ENCODE measurements at places on chromosomes 7 and 10.

DNA sequence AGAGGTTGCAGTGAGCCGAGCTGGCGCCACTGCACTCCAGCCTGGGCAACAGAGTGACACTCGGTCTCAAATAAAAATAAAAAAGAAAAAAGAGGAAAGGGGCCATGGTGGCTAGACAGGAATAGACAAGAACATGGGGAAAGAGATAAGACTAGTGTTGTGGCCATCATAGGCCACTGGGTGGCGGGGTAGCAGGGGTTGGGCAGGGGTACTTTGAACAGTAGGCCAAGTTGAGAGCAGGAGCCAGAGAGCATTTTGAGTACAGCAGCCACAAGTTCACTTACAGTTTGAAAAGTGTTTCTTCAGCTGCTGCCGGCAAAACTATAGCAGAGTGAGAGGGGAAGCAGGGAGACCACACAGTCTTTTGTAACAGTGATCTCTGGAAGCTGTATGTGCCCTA lies 656.0 kb downstream of the CNTNAP2 start:
- no peak for DNase-seq

DNA sequence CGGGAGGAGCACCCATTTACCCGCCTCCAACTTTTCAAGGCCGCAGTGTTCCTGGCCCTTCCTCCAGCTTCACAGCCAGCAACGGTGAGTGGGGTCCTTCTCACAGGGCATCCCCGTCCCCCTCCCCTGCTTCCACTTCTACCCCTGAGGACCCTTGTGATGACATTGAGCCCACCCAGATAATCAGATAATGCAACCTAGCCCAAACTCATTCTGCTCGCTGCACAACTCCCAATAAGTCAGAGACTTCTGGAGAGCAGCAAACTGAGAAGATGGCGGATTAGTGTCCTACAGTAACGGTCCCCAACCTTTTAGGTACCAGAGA lies 74.5 kb downstream of the OAT start:
- DNase-seq: no peak

DNA sequence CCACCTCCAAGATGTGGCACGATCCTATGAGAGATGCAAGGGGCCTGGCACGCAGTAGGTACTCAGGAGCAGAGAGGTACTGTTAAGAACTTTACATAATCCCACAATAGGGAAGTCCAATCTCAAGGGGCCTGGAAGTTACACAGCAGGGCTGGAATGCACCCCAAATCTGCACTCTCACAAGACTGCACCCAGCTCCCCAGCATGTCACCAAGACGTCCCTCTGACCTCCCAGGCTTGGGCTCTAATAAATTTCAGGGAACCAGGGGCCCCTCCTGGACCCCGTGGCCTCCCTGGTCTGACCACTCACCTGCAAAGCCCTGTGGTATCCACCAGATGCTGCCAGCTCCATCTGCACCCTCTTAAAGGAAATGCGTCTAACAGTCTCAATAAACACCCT lies 94.9 kb downstream of the OAT start:
- DNase-seq: no peak

DNA sequence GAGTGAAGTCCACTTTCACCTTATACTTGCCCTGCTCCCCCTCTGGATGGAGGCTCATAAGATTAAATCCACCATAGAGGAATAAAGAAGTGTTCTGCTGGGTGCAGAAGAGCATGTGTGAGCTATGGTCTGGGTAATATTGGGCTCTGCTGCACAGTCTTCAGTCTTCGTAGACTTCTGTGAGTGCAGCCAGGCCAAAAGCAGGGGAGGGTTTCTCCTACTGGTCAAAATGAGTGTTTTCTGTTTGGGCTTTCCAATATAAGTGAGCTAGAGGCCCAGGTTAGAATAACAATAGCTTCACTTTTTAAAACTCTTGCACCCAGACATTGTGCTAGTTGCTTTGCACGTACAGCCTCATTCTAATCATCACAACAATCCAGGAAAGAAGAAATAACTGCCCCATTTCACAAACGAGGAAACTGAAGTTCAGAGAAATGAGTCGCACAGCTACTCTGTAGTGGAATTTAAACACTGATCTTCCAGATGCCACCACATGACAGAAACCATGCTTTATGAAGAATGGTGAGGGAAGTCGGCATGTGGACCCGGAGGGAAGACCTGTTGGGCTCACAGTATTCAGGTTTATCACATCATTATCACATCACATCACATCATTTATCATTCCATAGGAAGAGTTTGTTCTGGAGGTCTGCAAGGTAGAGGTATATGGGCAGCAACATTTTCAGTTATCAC lies 23.8 kb upstream of the MSMB start:
- DNase-seq: no peak

DNA sequence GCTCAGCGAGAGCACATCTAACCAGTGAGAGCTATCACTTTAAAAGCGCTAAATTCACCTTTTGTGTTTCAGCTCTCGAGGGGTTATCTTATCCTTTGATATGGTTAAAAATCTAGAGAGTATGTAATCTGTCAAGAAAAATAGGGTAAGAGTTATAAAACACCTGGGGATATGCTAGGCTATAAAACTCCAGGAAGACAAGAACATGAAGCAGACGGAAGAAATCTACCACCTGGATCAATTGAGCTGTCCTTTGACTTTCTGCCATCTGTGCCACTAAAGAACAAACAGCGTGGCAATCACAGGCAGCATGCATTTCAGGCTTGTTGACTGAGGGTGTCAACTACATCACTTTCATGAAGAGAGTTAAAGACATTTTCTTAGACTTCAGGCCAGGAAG lies 83.1 kb downstream of the ZNF248 start:
- no peak for DNase-seq

Measured in thoracic aorta (tissue), 2 donors.